ENCODE measurements at places on chromosomes 1 and 21. TPM values are rescaled to one million over a fixed set of nuclear protein-coding genes. Genes with fewer than 3 reads are reported as not detected.

GRCh38 chr1:54425152-54425584, 19.0 kb upstream of the SSBP3 start:
- DNase-seq: no peak

DNA sequence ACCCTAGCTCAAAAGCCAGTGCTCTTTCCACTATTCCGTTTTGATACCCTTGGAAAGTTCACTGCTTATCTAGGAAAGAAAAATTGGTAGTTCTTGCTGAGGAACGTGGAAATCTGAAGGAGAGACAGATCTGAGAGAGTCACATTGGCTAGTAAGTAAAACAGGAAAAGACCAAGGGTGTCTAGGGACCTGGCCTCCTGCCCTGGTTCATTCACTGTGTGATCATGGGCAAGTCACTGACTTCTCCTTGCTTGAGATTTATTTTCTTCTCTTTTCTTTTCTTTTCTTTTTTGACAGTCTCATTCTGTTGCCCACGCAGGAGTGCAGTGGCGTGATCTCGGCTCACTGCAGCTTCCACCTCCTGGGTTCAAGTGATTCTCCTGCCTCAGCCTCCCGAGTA, 90.8 kb downstream of the NFIA start:
- no peak for DNase-seq

DNA sequence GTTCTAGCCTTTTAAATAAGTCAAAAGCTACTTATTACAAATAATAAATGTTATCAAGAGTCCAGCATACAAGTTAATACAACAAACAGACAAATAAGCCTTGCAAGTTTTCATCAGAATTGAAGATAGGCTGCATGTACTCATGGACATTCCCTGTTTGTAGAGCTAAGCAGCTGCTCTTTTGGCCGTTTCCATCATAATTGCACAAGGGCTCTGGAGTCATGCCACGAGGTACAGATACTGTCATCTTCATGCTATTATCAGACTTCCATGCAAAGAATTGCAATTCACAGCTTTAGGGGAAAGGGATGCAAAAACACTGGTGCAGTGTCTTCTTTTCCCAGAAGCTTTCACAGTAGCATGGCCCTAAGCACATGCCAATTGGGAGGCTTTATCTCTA, 52.8 kb upstream of the TBX15 start:
- DNase-seq: no peak

TAL1 gene
- not detected for polyA plus RNA-seq

- no peak for DNase-seq
Measured at GRCh38 chr1:228456252-228457016, 30.7 kb upstream of the RNF187 start.

DNA sequence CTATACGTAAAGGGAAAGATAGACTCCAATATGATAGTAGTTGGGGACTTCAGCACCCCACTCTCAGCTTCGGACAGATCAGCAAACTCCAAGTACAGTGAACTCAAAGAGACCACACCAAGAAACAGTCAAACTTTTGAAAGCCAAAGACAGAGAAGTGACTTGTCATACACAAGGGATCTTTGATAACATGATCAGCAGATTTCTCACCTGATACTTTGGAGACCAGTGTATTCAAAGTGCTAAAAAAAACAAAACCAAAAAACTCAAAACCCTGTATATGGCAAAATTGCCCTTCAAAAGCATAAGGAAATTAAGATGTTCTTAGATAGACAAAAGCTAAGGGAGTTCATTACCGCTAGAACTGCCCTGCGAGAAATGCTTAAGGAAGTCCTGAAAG, 9.4 kb downstream of the IFNAR1 start:
- no peak for DNase-seq

DNA sequence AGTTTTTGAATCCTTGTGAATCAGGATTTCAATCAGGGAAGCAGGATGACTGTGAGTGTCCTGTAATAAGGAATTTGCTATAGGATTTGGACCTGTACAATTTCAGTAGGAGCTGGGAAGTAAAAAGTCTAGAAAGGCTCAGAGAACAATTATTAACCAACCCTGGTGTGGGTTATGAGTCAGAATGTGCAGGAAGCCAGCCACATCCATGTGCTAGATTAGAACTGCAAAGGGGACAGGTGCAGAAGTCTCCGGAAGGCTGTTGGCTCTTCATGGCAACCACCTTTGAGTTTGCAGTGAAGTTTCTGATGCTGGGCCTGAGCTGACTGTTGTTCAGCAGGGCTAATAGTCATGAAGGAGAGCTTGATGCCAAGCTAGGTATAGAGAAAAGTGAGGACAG, 70.7 kb downstream of the SPATA46 start:
- DNase-seq: no peak

AMY1B gene
- not detected for polyA plus RNA-seq

GRCh38 chr1:114446198-114446597, 64.8 kb downstream of the TRIM33 start:
- no peak for DNase-seq

DNA sequence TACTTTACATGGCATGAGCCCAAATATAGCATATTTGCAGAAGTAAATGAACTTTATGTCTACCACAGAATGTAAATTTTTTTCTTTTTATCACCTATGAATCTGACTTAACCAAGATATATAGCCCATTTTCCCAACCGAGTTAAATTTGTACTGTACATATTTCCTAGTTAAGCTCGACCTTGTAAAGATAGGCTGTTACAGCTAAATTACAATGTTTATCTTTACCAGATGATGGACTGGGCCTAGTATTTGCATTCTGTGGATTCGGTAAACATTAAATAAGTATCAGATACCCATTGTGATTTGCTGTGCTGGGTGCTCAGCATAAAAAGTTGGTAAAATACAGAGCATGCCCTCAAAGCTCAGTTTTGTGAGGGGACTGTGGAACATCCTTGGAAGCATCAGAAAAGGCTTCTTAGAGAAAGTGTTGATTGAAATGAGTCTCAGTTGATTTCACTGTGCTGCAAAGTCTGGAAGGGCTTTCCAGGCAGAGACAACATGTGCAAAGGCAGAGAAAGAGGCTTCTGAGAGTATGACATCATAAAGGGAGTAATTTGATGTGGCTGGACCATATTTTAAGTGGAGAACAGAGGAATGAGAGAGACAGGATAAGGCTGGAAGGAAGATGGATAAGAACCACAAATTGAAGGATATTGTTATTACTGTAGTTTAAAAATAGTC, 27.4 kb downstream of the MORC3 start:
- no peak for DNase-seq

- DNase-seq: no peak
Measured at GRCh38 chr21:41802198-41802584, 35.3 kb upstream of the RIPK4 start.

GRCh38 chr1:167102906-167103573, 9.2 kb downstream of the STYXL2 start:
- no peak for DNase-seq

- DNase-seq: no peak
Measured at GRCh38 chr1:114105421-114105979, 48.2 kb downstream of the SYT6 start.

PROX1 gene
- 0.45 TPM for polyA plus RNA-seq

DNA sequence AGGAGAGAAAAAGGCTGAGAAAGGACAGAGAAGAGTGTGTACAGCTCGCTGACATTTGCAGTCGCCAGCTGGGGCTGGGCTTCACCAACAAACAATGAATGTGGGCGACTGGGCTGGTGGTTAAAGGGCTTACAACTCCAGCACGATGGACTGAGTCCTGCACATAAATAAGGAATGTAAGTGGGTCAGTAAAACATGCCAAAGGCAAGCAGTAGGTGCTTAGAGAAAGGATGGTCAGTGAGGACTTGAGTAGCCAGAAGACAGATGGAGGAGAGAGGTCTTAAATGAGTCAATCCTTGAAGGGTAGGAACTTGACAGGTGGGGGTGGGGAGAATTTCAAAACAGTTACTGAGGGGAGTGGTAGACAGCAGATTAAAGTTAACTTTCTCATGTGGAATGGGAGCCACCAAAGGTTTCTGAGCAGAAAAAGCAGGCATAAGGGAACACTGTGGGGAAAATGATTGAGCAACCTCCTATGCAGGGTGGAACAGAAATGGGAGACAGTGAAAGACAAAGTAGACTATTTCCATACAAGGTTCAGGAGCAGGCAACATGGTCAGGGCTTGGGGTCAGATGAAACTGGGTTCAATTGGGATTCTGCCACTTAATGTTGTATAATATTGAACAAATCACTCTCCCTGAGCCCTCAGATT, 37.4 kb downstream of the GADD45A start:
- DNase-seq: no peak

DNA sequence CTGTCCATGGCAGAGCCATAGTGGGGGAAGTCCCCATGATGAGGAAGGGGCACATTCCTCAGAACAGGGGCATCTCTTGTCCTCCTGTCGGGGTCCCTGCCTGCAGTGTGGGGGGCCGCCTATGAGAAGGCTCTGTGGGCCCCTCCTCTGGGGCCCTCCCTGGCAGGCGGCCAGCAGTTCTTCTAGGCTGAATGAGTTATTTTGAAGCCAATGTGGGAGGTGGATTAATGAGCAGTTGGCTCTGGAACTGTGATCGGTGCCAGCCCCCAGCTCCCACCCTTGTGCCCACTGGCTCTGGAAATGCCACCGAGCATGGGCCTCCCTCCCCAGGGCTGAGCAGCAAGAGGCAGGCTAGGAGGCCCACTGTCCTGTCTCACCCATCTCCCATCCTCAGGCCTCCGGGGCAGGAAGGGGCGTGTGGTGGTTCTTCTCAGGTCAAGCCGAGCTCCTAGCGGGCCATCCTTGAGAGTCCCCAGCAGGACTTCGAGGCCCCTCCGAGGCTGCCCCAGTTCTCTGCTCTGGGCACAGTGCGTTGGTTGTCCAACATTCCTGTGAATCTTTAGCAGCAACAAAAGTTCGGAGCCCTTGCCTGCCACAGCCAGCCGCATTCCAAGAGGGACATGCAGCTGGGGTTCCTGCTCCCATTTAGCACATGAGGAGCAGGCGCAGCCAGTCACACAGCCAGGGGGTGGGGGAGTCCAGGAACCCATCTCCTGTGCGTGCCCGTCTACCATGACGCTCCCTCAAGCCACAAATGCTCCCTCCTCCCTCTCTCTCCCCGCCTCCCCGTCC, 57.2 kb downstream of the EDN2 start:
- DNase-seq: peak; percentile 12

AADACL3 gene
- not detected for polyA plus RNA-seq

DNA sequence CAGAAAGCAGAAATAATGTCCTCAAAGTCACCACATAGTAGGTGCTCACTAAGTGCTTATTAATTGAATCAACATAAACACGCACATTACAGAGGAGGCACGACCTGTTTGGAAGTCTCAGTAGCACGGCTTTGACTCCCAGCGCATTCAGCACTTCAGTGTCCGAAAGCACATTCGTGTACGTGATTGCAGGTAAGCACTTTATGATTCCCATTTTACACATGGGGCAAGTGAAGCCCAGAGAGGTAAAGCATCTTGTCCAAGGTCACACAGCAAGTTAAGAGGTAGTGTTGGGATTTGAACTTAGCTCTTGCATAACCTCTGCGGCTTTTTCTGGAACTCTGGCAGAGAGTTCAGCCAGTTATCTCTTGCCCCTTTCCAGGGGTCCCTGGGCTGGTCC, 85.2 kb upstream of the WNT4 start:
- no peak for DNase-seq

DNA sequence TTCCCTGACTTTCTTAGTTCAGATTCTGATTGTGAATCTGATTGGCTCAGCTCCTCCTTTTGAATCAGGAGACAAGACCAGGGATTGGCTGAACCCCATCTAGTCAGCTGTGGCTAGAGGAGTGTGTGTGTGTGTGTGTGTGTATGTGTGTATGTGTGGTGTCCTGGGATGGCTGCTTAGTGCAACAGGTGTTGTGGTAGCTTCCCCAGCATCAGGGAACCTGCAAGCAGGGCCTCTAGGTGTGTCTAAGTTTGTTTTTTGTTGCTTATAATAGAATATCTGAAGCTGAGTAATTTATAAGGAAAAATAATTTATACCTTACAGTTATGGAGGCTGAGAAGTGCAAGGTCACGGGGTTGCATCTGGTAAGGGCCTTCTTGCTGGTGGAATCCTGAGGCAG, 13.2 kb upstream of the ALPL start:
- no peak for DNase-seq

GRCh38 chr21:42746240-42746592, 92.8 kb downstream of the PDE9A start:
- DNase-seq: no peak

IL22RA1 gene
- polyA plus RNA-seq: 0.03 TPM

RBM8A gene
- polyA plus RNA-seq: 236 TPM

- no peak for DNase-seq
Measured at GRCh38 chr1:213983493-213984386, 4.0 kb upstream of the PROX1 start.

- no peak for DNase-seq
Measured at GRCh38 chr1:228224198-228225164, 16.6 kb downstream of the OBSCN start.

CYP4A22 gene
- polyA plus RNA-seq: not detected

- no peak for DNase-seq
Measured at GRCh38 chr1:27099135-27099586, 55.8 kb downstream of the SLC9A1 start.

DNA sequence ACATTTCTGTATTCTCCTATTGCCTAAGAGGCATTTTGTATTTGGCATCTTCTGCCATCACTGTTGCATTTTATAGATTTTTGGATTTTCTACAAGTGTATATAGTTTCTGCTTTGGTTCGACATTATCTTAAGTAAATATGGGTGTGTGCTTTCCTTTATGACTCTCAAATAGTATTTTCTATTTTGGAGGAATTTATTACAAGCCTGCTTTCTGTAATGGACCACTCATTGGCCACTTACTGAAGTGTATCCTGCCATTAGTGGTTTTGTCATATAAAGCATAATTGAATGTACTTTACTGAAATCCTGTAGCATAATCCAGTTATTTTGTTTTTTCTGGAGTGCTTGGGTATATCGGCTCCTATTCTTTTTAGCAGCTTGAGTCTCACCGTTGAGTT, 184.3 kb downstream of the PATJ start:
- no peak for DNase-seq

DNA sequence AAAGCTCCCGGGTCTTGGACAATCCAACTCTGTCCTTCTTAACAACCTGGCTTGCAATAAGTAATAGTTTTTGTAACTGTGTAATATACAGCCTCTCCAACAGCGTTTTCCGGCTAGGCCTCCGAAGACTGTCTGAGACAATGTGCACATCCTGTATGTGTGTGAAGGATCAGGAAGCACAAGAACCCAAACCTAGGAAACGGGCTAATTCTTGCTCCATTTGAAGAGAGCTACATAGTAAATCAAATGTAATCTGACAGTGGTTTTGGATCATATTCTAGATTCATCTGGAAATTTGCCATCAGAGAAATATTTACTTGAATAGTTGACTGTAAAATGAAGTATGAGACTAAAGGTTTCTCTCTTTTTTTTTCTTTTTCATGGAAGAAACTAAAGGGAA, 1.2 kb downstream of the GPR52 start:
- no peak for DNase-seq

NBPF8 gene
- 13.3 TPM for polyA plus RNA-seq

All from SK-N-SH (cell line).